ENCODE measurements at places on chromosomes 5 and 9. TPM values are rescaled to one million over a fixed set of nuclear protein-coding genes. Genes with fewer than 3 reads are reported as not detected.

Gene AGXT2
- not detected for polyA plus RNA-seq

Gene SH2D3C
- not detected for polyA plus RNA-seq

Gene PCDHAC2
- polyA plus RNA-seq = not detected

Gene GOLM1
- polyA plus RNA-seq = 63.4 TPM

Gene QRFP
- polyA plus RNA-seq = 0.18 TPM

Gene PDCD1LG2
- polyA plus RNA-seq = 31.7 TPM

Gene RABGAP1
- 6.7 TPM for polyA plus RNA-seq

DNA sequence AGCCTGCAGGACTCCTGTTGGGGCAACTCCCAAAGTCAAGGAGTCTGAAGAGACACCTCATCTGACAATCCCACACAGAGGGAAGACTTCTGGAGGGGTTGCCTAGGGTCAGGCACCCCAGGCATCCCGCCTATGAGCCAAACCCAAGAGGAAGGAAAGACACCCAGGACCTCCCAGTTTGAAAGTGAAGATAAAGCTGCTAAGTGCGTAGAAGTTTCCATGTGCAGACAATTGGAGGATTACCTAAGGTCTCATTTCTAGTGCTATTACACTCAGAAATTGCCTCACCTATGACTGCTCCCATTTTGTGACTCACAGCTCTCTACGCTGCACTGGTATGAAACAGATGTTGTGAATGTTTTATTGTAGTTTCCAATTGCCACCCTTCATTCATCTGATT lies 322.9 kb downstream of the SLIT3 start:
- no peaks in the 10 kb centered on the region for H3K36me3 ChIP-seq
- DNase-seq = peak; percentile 95
- peak overlapping the region; percentile 61 for H3K27ac ChIP-seq
- no peak overlapping the region for H3K4me3 ChIP-seq
- peaks cover 38% of the 10 kb centered on the region for H3K4me1 ChIP-seq

GRCh38 chr5:7960142-7960541 lies 91.2 kb downstream of the MTRR start:
- H3K4me3 ChIP-seq = no peak overlapping the region
- H3K36me3 ChIP-seq = no peaks in the 10 kb centered on the region
- no peaks in the 10 kb centered on the region for H3K27me3 ChIP-seq
- no peaks in the 10 kb centered on the region for H3K4me1 ChIP-seq
- no peak for DNase-seq

DNA sequence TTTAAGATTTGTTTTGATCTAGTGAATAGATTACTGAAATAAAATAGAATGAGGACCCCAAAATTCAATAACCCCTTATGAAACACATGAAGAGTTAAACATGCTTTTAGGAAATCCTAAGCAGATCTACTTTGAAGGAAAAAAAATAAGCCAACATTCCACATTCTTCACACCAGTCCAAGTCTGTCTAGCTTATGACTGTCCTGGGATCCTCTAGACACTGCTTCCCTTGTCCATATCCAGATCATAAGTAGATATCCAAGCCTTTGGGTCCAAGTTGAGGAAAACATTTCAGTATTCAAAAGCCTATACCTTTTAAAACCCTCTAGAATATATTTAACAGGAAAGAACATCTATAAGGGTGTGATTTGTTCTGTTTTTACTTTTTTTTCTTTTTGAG lies 58.8 kb upstream of the MINAR2 start:
- H3K27me3 ChIP-seq = no peaks in the 10 kb centered on the region
- H3K4me3 ChIP-seq = no peak overlapping the region
- DNase-seq = no peak
- no peaks in the 10 kb centered on the region for H3K36me3 ChIP-seq

DNA sequence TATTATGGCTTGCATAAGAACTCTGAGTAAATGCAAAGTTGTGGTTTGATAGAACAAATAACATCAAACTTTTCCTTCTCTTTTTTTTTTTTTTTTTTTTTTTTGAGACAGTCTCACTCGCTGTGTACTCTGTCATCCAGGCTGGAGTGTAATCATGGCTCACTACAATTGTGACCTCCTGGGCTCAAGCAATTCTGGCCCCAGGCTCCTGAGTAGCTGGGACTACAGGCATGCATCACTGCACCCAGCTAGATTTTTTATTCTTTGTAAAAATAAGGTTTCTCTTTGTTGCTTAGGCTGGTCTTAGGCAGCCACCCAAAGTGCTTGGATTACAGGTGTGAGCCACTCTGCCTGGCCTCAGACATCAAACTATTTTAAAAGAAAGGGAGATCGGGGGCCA lies 19.0 kb upstream of the PTGER4 start:
- DNase-seq = no peak
- H3K4me1 ChIP-seq = no peaks in the 10 kb centered on the region
- no peaks in the 10 kb centered on the region for H3K27me3 ChIP-seq
- H3K4me3 ChIP-seq = no peak overlapping the region

DNA sequence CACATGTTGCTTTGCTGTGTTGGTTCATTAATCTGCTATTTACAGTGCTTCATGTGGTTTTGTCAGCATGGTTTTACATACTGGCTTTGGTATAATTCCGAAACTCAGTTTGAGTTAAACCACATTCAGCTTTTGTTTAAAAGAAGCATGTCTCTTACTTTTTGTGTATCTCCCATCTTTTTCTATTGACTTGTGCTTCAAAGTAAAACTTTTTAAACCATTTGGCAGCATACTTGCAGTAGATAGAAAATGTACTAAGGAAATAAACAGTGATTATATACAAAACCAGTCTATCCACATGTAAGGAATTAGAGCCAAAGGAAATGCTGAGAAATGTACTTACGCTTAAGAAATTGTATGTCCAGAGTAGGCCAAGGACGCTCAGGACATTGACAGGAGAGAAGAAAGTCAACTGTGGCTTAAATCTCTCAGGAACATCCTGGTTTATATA lies 286.9 kb downstream of the ARHGEF28 start:
- H3K27ac ChIP-seq = no peak overlapping the region
- no peaks in the 10 kb centered on the region for H3K36me3 ChIP-seq
- no peaks in the 10 kb centered on the region for H3K27me3 ChIP-seq

DNA sequence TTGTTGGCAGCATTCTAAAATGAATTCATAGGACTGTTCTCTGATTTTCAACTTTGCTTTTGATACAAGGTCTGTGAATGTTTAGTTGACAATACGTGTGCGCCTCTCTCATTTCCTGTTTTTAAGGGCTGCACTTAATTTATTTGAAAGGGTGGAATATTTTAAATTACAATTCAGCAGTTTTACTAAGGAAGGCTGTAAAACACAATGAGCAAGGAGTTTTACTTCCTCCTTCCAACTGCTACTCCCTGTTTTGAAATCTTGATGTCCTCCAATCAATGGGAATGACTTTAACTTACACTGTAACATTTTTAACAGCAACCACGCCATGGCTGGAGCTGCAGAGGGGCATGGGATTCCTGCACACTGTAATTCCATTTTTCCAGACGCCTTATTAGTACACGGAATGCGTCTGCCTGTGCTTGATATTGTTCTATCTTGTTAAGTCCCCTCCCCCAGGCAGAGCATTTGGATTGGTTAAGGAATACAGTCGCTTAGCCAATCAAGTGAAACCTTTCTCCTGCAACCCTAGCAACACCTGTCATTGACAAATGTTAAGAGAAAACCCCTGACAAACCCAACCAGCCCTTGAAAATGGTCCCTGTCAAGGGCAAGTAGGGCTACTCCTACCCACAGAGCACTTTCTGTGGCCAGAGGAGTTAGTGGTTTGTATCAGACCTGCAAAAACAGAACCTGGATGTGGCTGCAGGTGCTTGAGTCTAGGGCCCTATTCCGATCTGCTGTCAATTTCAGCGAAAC lies 12.5 kb upstream of the ZSWIM6 start:
- no peak overlapping the region for H3K4me3 ChIP-seq
- H3K27ac ChIP-seq = no peak overlapping the region
- no peaks in the 10 kb centered on the region for H3K27me3 ChIP-seq
- H3K4me1 ChIP-seq = peaks cover 12% of the 10 kb centered on the region
- DNase-seq = no peak
- no peaks in the 10 kb centered on the region for H3K36me3 ChIP-seq

- H3K4me3 ChIP-seq = no peak overlapping the region
- peak overlapping the region; percentile 73 for H3K27ac ChIP-seq
- H3K4me1 ChIP-seq = peaks cover 99% of the 10 kb centered on the region
- no peaks in the 10 kb centered on the region for H3K36me3 ChIP-seq
- no peaks in the 10 kb centered on the region for H3K27me3 ChIP-seq
These were observed 121.8 kb upstream of the MTAP start for GRCh38 chr9:21680590-21680989.

DNA sequence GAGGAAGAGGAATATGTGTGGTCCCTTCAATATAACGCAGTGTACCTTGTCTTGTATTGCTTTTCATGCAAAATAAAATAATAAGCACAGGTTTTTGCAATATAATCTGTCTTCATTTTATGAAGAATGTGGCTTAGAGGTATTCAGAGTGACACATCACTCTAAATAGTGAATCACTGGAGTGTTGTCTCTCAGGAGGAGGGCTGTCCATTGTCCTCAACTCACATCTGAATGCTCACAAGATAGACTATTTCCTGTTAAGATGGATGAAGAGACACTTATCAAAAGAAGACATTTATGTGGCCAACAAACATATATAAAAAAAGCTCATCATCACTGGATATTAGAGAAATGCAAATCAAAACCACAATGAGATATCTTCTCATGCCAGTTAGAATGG lies 1147.5 kb upstream of the C9orf72 start:
- H3K4me3 ChIP-seq = no peak overlapping the region
- no peak overlapping the region for H3K27ac ChIP-seq
- no peaks in the 10 kb centered on the region for H3K36me3 ChIP-seq
- DNase-seq = no peak

GRCh38 chr5:35319333-35320002 lies 89.2 kb upstream of the PRLR start:
- peak; percentile 72 for DNase-seq
- H3K4me3 ChIP-seq = no peak overlapping the region
- 0 out of 2 replicates have a peak, but pooled peaks cover 12% of the 10 kb centered on the region for H3K27me3 ChIP-seq
- no peaks in the 10 kb centered on the region for H3K36me3 ChIP-seq

GRCh38 chr5:56314529-56314928 lies 81.4 kb upstream of the ANKRD55 start:
- H3K27ac ChIP-seq = no peak overlapping the region
- peak; percentile 25 for DNase-seq
- H3K36me3 ChIP-seq = no peaks in the 10 kb centered on the region

DNA sequence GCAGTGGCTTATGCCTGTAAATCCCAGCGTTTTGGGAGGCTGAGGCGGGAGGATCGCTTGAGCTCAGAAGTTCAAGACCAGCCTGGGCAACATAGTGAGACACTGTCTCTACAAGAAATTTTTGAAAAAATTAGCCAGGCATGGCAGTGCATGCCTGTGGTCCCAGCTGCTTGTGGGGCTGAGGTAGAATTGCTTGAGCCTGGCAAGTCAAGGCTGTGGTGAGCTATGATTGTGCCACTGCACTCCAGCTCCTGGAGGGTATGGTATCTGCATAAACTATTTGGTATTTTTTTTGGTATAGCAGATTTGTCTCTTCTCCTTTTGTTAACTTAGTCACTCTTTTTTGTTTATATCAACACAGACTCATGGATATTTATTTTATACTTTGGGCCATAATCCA lies 61.5 kb upstream of the TEX48 start:
- no peak for DNase-seq
- no peak overlapping the region for H3K27ac ChIP-seq
- no peaks in the 10 kb centered on the region for H3K27me3 ChIP-seq
- H3K36me3 ChIP-seq = no peaks in the 10 kb centered on the region
- H3K4me3 ChIP-seq = no peak overlapping the region

- peak overlapping the region; percentile 66 for H3K27ac ChIP-seq
- H3K4me1 ChIP-seq = peaks cover 52% of the 10 kb centered on the region
- peak; percentile 33 for DNase-seq
- peak overlapping the region; percentile 93 for H3K4me3 ChIP-seq
- no peaks in the 10 kb centered on the region for H3K27me3 ChIP-seq
These were observed 965 bp downstream of the CLTA start for GRCh38 chr9:36191686-36192085.

DNA sequence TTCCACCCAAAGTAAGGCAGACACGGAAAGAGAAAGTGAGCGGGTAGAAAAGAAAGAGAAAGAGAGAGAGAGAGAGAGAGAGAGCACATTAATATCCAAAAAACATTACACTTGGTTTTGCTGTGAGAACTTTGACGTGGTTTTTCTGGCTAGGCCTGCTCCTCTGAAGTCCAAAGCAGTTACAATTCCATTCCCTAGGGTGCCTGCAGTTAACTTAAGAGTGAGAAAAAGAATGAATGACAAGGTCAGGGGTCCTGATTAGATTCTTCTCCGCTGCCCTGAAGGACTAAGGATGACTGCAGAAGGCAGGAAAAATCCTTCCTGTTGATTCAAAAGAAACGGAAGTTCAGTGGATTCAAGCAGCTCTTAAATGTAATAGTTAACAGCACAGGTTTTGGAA lies 589.8 kb downstream of the PRELID2 start:
- H3K4me1 ChIP-seq = peaks cover 38% of the 10 kb centered on the region
- peak overlapping the region; percentile 62 for H3K27ac ChIP-seq
- no peaks in the 10 kb centered on the region for H3K27me3 ChIP-seq
- H3K4me3 ChIP-seq = peak overlapping the region; percentile 40
- H3K36me3 ChIP-seq = no peaks in the 10 kb centered on the region
- peak; percentile 39 for DNase-seq

GRCh38 chr9:34145165-34145564 lies 18.7 kb upstream of the DCAF12 start:
- H3K36me3 ChIP-seq = no peaks in the 10 kb centered on the region
- H3K27ac ChIP-seq = no peak overlapping the region
- no peaks in the 10 kb centered on the region for H3K27me3 ChIP-seq
- no peak overlapping the region for H3K4me3 ChIP-seq

- no peaks in the 10 kb centered on the region for H3K4me1 ChIP-seq
- H3K27ac ChIP-seq = no peak overlapping the region
- peaks cover 3% of the 10 kb centered on the region for H3K27me3 ChIP-seq
- no peak overlapping the region for H3K4me3 ChIP-seq
- H3K36me3 ChIP-seq = no peaks in the 10 kb centered on the region
These were observed 66.0 kb upstream of the PPARGC1B start for GRCh38 chr5:149664083-149664482.

GRCh38 chr9:1954238-1954637 lies 60.9 kb upstream of the SMARCA2 start:
- no peak overlapping the region for H3K4me3 ChIP-seq
- DNase-seq = no peak
- H3K36me3 ChIP-seq = no peaks in the 10 kb centered on the region
- H3K27me3 ChIP-seq = peaks cover 22% of the 10 kb centered on the region
- H3K4me1 ChIP-seq = no peaks in the 10 kb centered on the region

DNA sequence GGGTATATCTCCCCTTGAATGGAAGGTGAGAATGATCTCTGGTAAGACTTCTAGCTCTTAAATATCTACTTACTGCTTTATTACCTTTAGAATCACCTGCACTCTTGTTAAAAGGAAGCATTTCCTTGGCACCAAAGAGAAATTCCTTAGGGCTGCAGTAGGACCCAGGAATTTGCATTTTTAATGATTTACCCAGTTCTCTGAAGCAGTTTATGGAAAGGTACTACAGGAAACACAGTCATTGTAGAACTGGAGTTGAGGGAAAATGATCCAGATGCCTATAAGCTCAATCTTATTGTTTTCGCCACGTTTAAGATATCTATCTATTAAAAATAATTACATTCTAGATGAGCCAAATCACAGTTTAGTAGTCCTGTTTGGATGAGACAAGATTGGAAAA lies 9.5 kb upstream of the C9 start:
- no peaks in the 10 kb centered on the region for H3K4me1 ChIP-seq
- peaks cover 97% of the 10 kb centered on the region for H3K36me3 ChIP-seq
- no peak for DNase-seq
- H3K27ac ChIP-seq = 0 out of 2 replicates have a peak overlapping the region, but pooled peaks have one; percentile 6

GRCh38 chr5:35781181-35781790 lies 75.4 kb upstream of the IL7R start:
- peak overlapping the region; percentile 25 for H3K4me3 ChIP-seq
- H3K27ac ChIP-seq = peak overlapping the region; percentile 9
- no peak for DNase-seq
- H3K4me1 ChIP-seq = peaks cover 29% of the 10 kb centered on the region
